ENCODE measurements at places on chromosomes 5 and 9.

GRCh38 chr9:90306158-90306557, 336.5 kb downstream of the DIRAS2 start:
- no peak for DNase-seq

GRCh38 chr5:109584986-109585599, 104.6 kb upstream of the MAN2A1 start:
- no peak for DNase-seq

GRCh38 chr9:136111910-136112309, 6.8 kb downstream of the TMEM250 start:
- DNase-seq: no peak

- no peak for DNase-seq
These were observed 5.1 kb downstream of the SPINK1 start for GRCh38 chr5:147826361-147826760.

DNA sequence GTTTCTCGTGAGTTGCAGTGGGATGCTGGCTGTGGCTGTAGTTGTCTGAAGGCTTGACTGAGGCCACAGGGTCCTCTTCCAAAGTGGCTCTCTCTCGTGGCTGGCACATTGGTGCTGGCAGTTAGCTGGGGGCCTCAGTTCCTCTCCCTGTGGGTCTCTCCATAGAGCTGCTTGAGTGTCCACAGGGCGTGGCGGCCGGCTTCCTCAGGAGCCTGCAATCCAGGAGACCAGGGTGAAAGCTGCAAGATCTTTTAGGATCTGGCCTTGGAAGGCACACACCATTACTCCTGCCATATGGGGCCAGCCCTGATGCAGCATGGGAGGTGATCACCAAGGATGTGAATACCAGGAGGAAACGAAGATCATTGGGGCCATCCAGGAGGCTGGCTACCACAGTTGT, 41.1 kb downstream of the ANKRD33B start:
- DNase-seq: no peak

Data from stimulated activated CD4-positive, alpha-beta T cell treated with anti-CD3 and anti-CD28 coated beads, Interleukin-12 subunit alpha, Interleukin-12 subunit beta, amount 100 ng/mL, for 24 hours (primary cell).